Occipital lobe (tissue), 3 donors: ENCODE measurements at places on chromosomes 16 and 17. TPM values are rescaled to one million over a fixed set of nuclear protein-coding genes. Genes with fewer than 3 reads are reported as not detected.

ERN2 gene
- total RNA-seq, result not detected

TEX14 gene
- total RNA-seq, result 0.31 TPM

GRCh38 chr17:82932518-82933310, 92.9 kb upstream of the ZNF750 start:
- DNase-seq, result no peak

DNA sequence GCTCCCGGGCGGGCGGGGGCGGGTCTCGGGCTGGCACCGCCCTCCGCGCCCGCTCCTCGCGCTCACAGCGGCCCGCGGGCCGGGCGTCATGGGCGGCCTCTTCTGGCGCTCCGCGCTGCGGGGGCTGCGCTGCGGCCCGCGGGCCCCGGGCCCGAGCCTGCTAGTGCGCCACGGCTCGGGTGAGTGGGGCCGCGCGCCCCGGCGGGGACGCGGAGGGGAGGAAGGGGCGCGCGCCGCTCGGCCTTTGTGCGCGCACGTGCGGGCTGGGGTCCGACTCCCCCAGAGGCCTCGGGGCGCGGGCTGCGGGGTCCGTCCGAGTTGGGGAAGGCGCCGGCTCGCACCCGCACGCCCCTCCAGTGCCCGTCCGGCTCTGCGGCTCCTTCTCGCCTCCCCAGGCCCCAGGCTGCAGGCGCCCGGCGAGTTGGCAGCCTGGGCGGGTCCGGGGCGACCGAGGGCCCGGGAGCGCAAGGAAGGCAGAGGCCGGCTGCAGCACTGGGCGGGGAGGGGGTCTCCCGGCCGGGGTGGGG, at the start of gene NME4:
Gene NME4 (plus strand): TSS at position 65 of the 527 bp plus-strand sequence. CDS start 24 bp downstream, at position 89.
- DNase-seq, result no peak

GRCh38 chr17:49464049-49464448, 31.0 kb upstream of the NGFR start:
- DNase-seq, result no peak

DNA sequence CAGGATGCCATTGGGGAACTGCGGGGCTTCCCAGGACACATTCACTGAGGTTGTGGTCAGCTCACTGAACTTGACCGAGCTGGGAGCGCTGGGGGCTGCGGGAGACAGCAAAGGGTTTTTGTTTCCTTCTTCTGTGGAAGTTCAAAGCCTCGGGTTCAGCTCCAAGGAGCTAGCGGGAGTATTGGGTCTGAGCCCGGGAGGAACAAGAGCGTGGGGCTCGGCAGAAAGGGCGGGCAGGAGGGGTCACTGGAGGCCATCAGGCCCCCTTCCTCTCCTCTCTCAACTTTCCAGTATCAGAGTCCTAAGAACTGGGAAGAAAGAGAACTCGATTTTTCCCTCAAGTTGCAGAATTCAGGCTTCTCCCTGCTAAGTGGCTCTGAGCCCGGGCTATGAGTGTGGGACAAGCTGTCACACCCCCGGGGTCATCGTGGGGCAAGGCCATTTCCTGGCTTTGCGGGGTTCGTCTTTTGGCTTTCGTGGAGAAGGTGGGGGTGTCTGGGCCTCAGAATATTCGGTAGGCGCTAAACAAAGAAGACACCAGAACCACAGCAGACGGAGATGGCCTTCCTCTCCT, 53.6 kb upstream of the CDC42EP4 start:
- no peak for DNase-seq

DNA sequence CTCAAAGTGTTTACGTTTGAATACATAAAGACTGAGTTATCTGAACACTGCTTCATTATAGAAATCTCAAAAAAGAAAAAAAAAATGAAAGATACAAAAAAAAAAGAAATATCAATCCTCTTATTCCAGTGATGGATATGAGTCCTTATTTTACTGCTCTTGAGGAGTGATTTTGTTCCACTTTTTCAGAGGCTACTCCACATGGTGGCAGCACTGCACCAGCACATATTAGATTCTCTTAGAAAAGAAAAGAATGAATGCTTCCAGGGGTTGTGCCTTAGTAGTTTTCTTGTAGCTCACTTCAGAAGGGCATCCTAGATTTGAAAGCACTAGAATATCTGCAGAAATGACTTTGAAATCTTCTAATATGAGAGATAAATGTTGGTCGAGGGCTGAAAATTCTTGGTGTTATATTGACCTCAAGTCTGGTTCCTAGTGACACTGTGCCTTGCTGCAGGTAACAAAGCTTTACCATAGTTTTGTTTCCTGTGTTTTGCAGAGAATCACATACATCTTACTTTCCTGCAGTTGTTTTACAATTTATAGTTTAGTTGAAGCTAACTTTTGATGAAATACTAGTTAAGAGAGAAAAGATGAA, 25.9 kb downstream of the AP2B1 start:
- DNase-seq, result no peak

B3GNT9 gene
- 1.2 TPM for total RNA-seq

DNA sequence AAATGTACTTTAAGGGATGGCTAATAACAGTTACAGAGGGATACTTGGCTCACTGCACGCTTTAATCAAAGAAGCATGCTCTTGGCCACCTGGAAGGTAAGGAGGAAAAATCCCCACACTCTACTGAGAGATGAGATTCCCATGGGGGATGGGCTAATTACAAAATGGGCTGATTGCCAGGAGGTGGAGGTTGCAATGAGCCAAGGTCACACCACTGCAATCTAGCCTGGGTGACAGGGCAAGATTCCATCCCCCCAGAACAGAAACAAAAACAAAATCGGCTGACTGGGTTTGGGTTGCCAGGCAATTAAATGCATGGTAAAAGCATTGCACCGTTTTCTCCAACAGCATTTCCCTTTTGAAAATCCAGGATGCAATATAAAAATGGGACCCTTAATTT, 18.0 kb downstream of the N4BP1 start:
- DNase-seq, result no peak

DNA sequence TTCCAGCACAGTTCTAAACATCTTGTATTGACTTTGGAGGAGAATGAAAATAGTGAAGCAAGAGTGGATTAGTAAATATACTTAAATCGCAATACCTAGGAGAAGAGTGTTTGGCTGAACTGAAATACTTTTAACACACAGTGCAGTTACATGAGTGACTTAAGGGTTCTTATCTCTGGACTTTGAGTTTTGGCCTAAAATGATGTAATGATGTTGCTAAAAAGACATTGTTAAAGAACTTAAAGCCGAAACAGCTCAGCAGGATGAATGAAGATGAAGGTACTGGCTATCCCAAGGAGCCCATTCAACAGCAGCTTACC, 28.1 kb downstream of the PMP22 start:
- DNase-seq, result no peak

DNA sequence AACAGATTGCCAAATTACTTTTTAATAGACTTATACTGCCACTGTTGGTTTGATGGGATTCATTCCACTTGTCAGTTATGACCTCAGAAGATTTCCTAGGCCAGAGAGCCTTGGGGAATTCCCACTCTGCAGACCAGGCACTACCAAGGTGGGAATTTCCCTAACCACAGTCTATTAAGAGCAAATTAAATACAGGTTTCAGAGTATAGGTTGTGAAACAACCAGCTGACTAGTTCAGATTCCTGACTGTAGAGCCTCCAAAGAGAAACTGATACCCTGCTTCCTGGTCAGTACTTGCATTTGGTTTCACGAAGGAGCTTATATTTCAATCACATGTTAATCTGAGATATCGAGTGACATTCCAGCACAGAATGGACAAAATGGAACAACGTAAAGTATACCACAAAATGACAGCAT, 186.5 kb downstream of the STX8 start:
- DNase-seq, result no peak

- DNase-seq, result no peak
Observed at GRCh38 chr16:56514845-56515244, 5.0 kb downstream of the BBS2 start.

DNA sequence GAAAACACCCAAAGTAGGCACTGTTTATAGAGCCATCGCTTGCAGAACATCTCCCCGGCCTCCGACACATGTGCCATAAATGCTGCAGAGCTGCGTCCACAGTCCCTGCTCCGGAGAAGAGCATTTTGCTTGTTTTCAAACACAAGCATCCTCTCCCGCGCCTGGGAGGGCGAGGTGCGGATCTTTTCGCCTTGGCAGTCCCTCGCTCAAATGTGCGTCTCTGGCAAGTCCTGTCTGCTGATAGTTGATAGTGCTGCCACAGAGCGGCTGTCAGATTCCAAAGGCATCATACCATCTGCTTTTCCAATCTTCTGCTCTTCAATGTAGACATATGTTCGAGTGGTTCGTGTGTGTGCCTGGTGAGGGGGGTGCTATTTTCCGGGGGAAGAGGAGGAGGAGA, 603.7 kb downstream of the MAF start:
- peak; percentile 31 for DNase-seq

DNA sequence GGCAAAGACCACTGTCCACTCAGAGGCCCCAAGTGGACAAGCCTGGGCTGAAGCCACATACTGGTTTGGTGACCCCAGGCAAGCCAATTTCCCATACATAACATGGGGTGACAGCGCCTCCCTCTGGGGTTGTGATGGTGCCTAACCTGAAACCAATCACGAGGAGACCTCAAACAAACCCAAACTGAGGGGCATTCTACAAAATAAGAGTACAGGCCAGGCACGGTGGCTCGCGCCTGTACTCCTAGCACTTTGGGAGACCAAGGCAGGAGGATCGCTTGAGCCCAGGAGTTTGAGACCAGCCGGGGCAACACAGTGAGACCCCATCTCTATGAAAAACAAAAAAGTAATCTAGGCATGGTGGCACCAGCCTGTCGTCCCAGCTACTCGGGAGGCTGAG, 3.6 kb downstream of the P2RX5 start:
- DNase-seq, result no peak

GRCh38 chr16:56448005-56448404, 3.1 kb downstream of the NUDT21 start:
- DNase-seq, result no peak
